Left renal cortex interstitium (tissue), 4 donors: ENCODE measurements at places on chromosomes 16 and 17. TPM values are rescaled to one million over a fixed set of nuclear protein-coding genes. Genes with fewer than 3 reads are reported as not detected.

The WNT9B gene
- 16.9 TPM for polyA plus RNA-seq

DNA sequence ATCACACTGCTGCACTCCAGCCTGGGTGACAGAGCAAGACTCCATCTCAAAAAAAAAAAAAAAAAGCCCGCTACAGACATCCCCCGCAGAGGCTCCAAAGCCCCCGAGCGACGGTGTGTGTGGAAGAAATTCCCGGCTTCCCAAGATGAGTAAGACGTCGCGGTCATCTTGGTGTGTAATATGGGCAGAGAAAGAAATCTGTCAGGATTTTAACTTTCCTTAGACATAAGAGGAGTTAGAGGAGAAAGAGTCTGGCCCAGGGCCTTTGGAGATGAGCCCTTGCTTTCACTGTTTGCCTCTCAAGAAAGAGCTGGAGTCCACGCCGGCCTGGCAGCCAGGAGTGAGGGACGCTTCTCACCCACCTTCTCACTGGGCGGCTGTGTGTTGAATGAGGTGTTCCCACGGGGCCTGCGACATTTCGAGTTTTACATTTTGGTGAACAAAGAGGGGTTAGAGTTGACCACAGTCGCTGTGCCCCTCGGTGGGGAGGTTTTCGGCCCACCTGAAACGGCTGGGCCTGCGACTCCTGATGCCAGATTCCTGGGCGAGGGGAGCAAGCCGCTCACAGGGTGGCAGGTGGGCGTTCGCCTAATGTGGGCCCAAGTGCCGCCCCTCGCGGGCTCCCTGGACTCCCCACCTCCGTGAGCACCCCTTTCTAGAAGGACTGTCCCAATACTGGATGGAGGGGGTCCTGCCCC is 17.9 kb downstream of the C1QTNF1 start:
- DNase-seq = no peak

GRCh38 chr17:64692187-64692586 is 30.1 kb upstream of the SMURF2 start:
- DNase-seq = no peak

DNA sequence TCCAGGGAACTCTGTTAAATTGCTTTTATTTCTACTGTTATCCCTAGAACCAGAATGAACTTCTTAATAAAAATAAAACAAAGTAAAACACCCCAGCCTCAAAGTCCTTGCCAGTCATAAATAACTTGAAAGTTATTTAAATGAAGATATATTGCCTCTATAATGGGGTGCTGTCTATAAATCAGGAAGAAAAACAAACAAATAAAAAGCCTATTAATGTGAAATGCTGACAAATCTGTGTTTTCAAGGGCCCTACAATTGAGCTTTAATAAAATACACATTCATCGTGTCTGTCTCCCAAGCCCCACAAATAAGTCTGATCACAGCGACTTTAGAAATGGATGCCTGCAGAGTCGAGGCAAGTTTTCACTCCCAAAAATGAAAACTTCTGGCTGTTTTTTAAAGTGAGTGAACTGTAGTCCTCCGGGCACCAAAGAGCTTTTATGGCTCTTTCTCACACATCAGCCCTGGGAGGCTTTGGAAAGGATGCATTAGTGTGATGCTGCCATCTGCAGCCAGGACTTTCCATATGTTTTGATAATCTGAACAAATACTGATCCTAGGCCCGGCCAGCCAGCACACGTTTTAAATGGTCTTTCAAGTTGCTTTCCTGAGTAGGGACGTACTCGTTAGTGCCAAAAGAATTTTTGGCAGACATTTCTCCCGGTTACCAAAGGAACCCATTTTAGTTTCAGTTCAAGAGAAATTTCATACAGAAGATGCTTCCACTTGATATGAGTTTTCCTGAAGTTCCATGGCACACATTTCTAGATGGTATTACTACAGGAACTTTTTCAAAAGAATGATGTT is 16.3 kb downstream of the NACA2 start:
- peak; percentile 46 for DNase-seq

GRCh38 chr17:9792181-9792840 is 919 bp upstream of the DHRS7C start:
- no peak for DNase-seq

DNA sequence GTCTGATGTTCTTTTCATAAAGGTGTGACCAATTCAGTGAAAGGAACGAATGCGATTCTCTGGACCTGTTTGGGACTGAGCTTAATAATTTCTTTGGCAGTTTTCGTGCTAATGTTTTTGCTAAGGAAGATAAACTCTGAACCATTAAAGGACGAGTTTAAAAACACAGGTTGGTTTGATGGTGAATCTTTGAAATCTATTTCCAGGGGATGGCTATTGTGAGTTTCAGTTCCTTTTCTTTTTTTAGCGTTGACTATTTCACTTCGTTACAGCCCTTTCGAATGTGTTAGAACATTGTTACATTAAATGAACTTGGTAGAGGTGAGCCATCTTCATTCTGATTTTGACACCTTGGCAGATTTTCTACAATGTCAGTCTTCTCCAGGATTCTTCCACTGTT is 1.2 kb downstream of the TNFRSF17 start:
- no peak for DNase-seq

The CEP131 gene
- 25.1 TPM for polyA plus RNA-seq

The CBX2 gene
- polyA plus RNA-seq = 19.9 TPM

- DNase-seq = no peak
Measured at GRCh38 chr17:80371196-80371595, 43.8 kb upstream of the ENDOV start.

GRCh38 chr16:7090628-7091115 is 242.0 kb upstream of the RBFOX1 start:
- no peak for DNase-seq

DNA sequence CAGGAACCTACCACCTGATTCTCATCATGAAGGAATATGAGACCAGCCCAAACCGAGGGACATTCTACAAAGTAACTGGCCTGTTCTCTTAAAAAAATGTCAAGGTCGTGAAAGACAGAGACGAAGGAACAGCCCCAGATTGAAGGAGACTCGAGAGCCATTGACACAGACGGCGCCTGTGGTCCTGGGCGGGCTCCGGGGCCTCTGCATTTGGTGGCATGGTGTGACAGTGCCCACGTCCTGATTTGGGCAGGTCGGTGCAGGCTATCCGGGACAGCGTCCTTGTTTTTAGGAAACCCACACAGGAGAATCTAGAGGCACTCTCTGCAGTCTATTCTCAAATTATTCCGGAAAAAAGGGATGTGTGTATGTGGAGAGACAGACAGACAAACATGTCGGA is 64.1 kb downstream of the ADCY9 start:
- DNase-seq = no peak

DNA sequence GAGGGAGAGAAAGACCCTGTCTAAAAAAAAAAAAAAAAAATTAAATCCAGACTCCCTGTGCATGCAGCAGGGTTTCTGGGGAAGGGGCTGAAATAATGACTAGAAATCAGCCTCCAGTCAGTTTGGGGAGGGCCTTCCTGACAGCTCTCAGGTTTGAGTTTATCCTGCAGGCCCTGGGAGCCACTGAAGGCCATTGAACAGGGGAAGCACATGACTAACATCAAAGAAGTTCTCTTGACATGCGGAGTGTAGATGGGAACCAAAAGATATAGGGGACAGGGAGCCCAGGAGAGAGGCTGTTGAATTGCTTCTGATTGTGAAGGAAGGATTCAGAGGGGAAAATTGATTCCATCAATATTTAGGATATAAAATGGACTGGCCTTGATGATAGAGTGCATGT is 2.8 kb upstream of the RABEP2 start:
- DNase-seq = no peak

- no peak for DNase-seq
Measured at GRCh38 chr17:47726796-47727703, 6.0 kb upstream of the TBX21 start.

GRCh38 chr17:27543464-27543856 is 87.2 kb downstream of the KSR1 start:
- no peak for DNase-seq

GRCh38 chr17:7014995-7015958 is 2.9 kb downstream of the RNASEK start:
- no peak for DNase-seq

DNA sequence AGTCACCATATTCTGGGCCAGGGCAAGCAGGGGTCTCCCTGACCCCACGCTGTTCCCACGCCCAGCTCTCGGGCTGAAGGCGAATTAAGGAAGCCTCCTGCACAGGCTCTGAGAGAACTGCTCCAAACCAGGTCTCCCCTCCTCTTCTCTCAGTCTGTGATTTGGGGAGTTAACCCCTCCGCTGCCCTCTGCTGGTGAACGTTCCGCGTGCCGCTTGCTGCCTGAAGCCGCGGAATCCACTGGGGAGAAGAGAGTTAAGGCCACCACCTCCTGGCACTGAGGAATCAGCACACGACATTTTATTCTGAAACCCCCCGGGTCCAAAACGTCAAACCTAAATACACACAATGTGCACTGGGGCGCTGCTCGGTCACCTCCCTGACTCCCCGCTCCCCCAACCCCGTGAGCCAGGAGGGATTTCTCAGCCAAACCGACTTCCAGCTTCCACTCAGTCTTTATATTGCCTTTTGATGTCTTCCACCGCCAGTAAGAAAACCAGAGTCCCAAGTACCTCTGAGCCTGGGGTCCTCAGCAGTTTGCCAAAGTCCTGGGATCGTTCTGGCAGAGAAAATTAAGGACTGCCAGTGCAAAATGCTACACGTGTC is 54.4 kb upstream of the RCVRN start:
- DNase-seq = no peak

DNA sequence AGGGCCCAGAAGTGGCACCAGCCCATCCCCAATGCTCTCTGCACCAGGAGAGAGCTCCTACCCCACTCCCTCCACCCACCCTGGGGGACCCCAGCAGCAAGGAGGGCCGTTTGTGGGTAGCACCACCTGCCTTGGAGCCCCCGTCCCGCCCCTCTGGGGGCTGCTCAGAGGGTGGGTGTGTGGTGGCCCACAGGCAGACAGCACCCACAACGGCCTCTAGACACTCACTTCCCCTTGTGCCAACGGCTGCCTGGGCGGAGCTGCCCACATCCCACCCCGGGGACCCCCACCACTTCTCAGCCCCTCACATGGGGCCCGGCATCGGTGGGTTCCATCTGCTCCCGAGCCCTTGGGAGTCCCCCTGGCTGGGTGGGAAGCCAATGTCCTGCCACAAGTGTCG is 33.3 kb downstream of the BAHCC1 start:
- DNase-seq = no peak

The ATXN2L gene
- 145 TPM for polyA plus RNA-seq

- no peak for DNase-seq
Measured at GRCh38 chr17:3514873-3515272, 39.1 kb downstream of the ASPA start.

GRCh38 chr17:2024572-2025219 is 438 bp downstream of the RTN4RL1 start:
- DNase-seq = no peak

DNA sequence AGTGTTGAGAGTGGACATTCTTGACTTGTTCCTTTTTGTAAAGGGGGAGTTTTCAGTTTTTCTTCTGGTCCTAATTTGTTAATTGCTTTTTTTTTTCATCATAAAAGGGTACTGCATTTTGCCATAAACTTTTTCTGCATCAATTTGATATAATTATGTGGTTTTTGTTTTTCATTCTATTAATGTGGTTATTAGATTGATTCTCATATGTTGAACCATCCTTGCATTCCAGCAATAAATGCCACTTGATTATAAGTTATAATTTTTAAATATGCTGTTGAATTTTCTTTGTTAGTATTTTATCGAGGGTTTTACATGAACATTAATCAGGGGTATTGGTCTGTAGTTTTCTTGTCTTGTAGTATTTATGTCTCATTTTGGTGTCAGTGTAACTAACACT is 87.2 kb upstream of the SMIM36 start:
- DNase-seq = no peak

GRCh38 chr17:45777388-45777787 is 6.7 kb upstream of the CRHR1 start:
- no peak for DNase-seq

GRCh38 chr16:68750193-68750695 is 13.2 kb downstream of the CDH1 start:
- no peak for DNase-seq

DNA sequence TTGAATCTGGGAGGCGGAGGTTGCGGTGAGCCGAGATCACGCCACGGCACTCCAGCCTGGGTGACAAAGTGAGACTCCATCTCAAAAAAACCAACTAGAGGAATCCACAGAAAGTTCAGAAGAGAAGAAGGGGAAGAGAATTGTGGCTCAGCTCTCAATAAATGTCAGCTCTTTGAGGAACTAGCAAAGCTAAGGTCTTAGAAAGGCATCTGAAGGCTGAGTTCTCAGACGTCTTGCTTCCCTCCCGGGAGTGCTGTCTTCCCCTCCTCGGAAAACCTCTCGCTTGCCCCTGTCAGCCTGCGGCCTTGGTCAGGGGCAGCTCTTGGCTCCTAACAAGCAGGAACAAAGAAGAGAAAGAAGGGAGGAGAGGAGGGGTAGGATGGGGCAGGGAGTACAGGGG is 5.3 kb downstream of the SHPK start:
- DNase-seq = no peak

- no peak for DNase-seq
Measured at GRCh38 chr16:30555315-30556124, 2.7 kb downstream of the ZNF764 start.

DNA sequence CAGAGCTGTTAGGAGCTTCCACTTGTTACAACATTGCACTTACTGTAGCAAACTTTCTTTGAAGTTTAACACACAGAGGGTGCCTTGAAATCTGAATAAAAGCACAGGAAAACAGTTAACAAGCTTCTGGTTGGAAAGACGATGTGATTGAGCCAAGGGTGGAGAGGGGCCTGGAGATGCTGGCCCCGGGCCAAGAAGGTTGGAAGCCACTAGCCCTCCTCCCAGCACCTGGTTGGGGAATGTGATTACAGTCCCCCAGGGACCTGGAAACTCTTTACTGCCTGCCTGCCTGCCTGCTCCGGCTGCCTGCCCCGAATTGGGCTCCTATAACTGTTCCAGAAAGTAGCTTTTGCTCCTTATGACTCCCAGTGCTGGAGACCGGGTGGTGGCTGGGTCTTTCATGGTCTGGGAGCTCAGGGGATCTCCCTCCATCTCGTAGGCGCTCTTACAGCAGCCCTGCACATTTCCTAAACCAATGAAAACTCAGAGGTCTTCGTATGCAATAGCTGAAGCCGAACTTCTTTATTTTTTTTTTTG is 48.0 kb upstream of the ZFHX3 start:
- DNase-seq = no peak

The MOSMO gene
- 17.9 TPM for polyA plus RNA-seq

The PRSS36 gene
- 1.3 TPM for polyA plus RNA-seq

DNA sequence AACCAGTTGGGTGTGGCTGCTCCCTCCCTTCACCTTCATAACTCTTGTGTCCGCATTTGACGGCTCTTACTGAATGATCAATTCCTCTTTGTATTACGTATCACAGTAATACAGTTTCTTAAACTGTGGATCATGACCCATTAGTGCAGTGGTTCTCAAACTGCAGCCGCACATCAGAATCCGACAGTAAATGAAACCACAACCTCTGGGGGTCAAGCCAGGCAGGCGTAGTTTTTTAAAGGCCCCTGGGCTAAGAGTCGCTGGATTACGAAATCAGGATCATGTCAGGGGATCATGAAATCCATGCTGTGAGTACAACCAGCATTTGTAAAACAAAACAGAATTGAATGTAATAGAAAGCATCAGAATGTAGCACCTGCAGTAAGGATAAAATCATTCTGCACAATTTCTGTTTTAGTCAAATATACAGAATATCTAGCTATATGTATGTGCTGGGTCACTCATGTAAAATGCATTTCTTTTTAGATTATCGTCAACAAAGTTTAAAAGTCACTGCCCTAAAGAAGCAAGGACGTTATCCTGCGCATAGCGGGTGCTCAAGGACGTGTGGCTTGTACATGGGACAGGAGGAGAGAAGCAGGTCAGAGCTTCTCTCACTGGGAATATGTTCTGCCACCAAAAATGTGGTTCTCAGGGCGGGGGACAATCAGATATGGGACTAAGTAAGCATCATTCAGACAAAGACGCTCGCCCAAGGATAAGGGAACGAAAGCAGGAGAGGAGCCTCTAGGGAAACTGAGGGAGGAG is 113.1 kb downstream of the ZFHX3 start:
- no peak for DNase-seq

- DNase-seq = no peak
Measured at GRCh38 chr17:59488805-59489204, 76.6 kb upstream of the DHX40 start.
